ENCODE measurements at places on chromosomes 4 and X.

GRCh38 chr4:134078230-134078914, 123.2 kb downstream of the PABPC4L start:
- no peaks in the 10 kb centered on the region for H3K36me3 ChIP-seq
- DNase-seq, result no peak
- no peaks in the 10 kb centered on the region for H3K4me1 ChIP-seq

GRCh38 chr4:10981576-10981975, 297.0 kb upstream of the CLNK start:
- no peak overlapping the region for H3K4me3 ChIP-seq
- H3K36me3 ChIP-seq, result no peaks in the 10 kb centered on the region
- H3K4me1 ChIP-seq, result peaks cover 29% of the 10 kb centered on the region
- no peaks in the 10 kb centered on the region for H3K27me3 ChIP-seq

DNA sequence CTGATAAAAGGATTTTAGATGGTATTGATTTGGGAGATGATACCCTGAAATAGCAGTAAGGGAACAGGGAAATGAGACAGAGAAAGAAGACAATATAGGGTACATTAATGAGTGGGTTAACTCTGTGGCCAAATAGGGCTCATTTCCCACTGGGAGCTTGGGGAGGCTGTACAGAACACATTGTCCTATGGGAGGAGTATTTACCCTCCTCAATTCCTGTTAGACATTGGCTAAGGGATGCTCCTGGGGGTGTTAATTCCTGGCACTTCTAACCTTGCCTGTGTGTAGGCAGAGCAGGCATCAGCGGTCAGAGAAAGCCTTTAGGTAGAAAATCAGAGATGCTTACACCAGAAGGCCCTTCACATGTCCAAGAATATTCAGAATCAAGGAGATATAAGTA, 49.0 kb downstream of the ARHGEF38 start:
- H3K27me3 ChIP-seq, result peaks cover 2% of the 10 kb centered on the region
- no peak overlapping the region for H3K4me3 ChIP-seq
- no peak overlapping the region for H3K27ac ChIP-seq

- no peaks in the 10 kb centered on the region for H3K27me3 ChIP-seq
- DNase-seq, result no peak
- peak overlapping the region; percentile 93 for H3K27ac ChIP-seq
- H3K4me3 ChIP-seq, result peak overlapping the region; percentile 11
- H3K4me1 ChIP-seq, result peaks cover 26% of the 10 kb centered on the region
Observed at GRCh38 chrX:20362268-20363267, 95.9 kb upstream of the RPS6KA3 start.

GRCh38 chrX:121374471-121374870, 327.1 kb downstream of the GLUD2 start:
- H3K36me3 ChIP-seq, result no peaks in the 10 kb centered on the region
- no peaks in the 10 kb centered on the region for H3K4me1 ChIP-seq
- no peak overlapping the region for H3K4me3 ChIP-seq
- DNase-seq, result no peak

DNA sequence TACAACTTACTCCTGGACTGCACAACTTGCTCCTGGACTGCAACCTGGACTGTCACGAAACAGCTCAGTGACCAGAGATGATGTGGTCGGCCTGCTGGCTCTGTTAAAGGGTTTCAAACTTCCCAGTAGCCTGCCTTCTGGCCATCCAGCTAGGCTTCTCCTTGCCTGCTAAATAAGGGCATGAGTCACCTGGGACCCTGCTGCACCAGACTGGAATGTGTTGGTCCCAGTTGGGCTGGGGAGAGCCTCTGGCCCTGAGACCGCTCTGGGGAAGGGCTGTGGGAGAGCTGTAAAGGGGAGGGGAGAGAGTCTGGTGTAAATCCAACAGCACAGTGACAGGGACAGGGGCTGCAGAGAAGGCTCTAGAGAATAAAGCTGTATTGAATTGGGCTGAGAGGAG, 165.8 kb downstream of the VSIG4 start:
- no peak overlapping the region for H3K4me3 ChIP-seq
- H3K27ac ChIP-seq, result no peak overlapping the region
- no peaks in the 10 kb centered on the region for H3K4me1 ChIP-seq

- peak overlapping the region; percentile 75 for H3K4me3 ChIP-seq
- H3K4me1 ChIP-seq, result peaks cover 11% of the 10 kb centered on the region
- no peaks in the 10 kb centered on the region for H3K36me3 ChIP-seq
- H3K27me3 ChIP-seq, result no peaks in the 10 kb centered on the region
- H3K27ac ChIP-seq, result peak overlapping the region; percentile 87
Observed at GRCh38 chrX:74421740-74422352, 553 bp downstream of the SLC16A2 start.

DNA sequence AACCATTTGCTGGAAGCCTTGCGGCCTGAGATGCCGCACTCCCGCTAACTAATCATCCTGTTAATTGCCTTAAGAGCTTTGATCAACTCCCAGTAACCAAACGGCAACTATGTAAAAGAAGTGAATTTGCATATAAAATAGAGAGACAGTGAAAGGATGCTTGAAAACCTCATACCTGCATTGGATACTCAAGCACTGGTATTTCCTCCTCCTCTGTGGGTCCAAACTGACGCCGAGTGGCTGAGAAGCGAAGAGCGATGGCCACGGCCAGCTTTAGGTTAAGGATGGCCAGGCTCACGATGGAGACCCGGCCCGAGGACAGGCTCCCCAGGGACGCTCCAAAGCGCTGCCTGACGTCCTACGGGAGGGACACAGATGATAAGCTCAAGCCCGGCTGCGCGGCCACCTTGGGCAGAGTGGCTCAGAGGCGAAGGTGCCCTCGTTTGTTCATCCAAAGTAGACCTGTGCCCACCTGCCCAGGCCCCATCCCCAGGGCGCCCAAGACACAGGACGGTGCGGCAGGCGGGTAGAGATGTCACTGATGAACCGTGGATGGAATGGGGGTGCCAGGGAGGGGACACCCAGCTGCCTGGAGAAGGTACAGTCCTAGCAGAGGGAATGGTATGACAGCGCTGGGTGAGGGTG, 43.6 kb downstream of the ACOX3 start:
- no peak for DNase-seq
- H3K27me3 ChIP-seq, result no peaks in the 10 kb centered on the region
- H3K36me3 ChIP-seq, result peaks cover 31% of the 10 kb centered on the region

DNA sequence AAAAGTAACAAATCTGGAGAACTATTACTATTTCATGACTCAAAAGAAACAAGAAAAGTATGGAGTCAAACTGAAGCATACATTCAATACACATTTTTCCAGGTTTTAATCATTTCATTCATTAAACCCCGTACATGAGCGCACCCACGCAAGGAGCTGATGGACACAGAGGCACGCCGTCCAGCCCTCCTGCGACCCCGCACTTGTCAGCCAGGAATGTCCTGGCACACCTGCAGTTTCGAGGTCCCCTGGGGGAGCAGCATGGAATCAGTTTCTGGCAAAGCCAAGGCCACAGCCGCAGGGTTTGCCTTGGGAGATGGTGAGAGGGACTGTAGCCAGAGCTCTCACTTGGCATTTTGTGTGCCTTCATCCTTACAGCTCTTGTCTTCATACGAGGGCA, 12.8 kb upstream of the SLC2A9 start:
- H3K27ac ChIP-seq, result peak overlapping the region; percentile 18
- H3K4me1 ChIP-seq, result peaks cover 38% of the 10 kb centered on the region
- H3K27me3 ChIP-seq, result no peaks in the 10 kb centered on the region

- DNase-seq, result no peak
- no peak overlapping the region for H3K27ac ChIP-seq
- no peak overlapping the region for H3K4me3 ChIP-seq
Observed at GRCh38 chr4:74456056-74456744, 11.3 kb downstream of the AREG start.

DNA sequence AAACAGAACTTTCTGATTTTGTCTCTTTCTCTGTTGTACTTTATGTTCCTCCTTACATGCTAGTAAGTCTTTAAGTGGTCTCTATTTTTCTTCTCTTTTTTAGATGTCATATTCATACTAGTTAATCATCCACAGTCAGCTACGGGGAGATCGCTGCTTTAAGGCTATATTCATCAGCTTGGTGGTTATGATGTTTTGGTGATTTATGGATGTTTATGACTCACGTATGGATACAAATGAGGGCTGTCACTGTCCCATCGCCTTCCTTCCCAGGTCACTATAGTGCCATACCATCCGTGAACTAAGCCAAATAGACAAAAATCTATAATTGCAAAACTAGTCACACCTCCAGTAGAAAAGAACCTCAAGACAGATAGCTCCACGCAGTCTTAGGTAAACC, 296.8 kb upstream of the AADAT start:
- no peak for DNase-seq
- H3K27me3 ChIP-seq, result no peaks in the 10 kb centered on the region
- peaks cover 15% of the 10 kb centered on the region for H3K4me1 ChIP-seq
- H3K4me3 ChIP-seq, result no peak overlapping the region

DNA sequence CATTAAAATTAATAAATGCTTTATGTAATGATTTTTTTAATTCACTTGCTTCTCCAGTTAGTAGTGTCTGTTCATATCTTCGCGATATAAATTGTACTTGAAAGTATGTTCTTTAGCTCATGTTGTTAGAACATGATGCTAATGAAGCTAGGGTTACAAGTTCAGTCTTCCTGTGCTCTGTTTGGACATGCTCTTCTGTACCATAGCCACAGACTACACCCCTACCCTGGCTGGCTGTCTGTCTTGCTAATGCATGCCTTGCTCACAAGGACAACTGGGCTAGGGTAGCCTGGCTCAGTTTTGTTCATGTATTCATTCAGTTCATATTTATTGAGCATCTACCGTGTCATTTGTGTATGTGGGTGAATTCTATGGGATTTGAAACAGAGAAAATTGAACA, 50.8 kb upstream of the MTMR1 start:
- H3K27me3 ChIP-seq, result no peaks in the 10 kb centered on the region
- H3K4me1 ChIP-seq, result peaks cover 7% of the 10 kb centered on the region
- peaks cover 6% of the 10 kb centered on the region for H3K36me3 ChIP-seq
- H3K4me3 ChIP-seq, result no peak overlapping the region

- no peak overlapping the region for H3K27ac ChIP-seq
- H3K27me3 ChIP-seq, result no peaks in the 10 kb centered on the region
- H3K4me1 ChIP-seq, result peaks cover 33% of the 10 kb centered on the region
- peak overlapping the region; percentile 98 for H3K4me3 ChIP-seq
Observed at GRCh38 chr4:47915378-47915777, 995 bp upstream of the NFXL1 start.
